Activated naive CD4-positive, alpha-beta T cell treated with anti-CD3 and anti-CD28 coated beads for 36 hours (primary cell): ENCODE measurements at places on chromosomes 5 and 9. TPM values are rescaled to one million over a fixed set of nuclear protein-coding genes. Genes with fewer than 3 reads are reported as not detected.

- DNase-seq: no peak
These were observed 6.9 kb upstream of the PFDN1 start for GRCh38 chr5:140309706-140310249.

GRCh38 chr5:67337751-67338150 is 141.2 kb upstream of the CD180 start:
- DNase-seq: no peak

GRCh38 chr5:95924720-95925377 is 36.8 kb downstream of the ELL2 start:
- no peak for DNase-seq

- no peak for DNase-seq
These were observed 145.4 kb downstream of the CMYA5 start for GRCh38 chr5:79834754-79835714.

DNA sequence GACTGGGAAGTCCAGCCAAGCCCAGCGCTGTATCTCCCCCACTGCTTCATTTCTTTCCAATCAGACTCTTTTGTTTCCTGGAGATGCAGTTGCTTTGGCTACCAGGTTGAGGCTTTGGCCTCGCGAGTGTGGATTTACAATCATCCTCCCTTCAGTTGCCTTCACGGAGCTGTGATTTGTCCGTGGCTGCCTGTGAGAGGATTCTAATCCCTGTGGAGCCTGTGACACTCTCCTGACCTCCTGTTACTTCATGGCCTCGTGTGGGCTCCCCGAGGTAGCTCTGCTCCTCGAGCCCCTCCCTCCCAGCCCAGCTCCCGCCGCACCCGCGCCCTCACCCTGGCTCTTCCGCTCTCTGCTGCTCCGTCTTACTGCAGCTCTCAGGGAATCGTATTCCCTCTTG is 107.2 kb upstream of the STC2 start:
- DNase-seq: no peak

DNA sequence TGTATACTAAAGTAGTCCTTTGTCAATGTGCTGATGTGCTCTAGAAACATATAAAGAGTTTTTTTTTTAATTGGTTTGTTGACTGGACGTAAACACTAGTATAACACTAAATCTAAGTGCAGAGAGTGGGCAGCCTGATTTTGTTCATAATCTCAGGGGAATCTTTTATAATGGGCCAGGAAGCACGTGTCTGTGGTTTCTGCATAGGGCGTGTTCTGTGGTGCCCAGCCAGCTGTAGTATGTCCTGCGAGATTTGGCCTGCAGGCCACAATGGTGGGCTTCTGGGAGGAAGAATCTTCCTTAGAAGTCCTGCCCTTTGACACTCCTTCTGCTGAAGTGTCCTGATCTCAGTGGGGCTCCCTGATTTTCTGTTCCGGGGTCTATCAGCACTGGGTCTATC is 49.0 kb upstream of the DHFR start:
- no peak for DNase-seq

DNA sequence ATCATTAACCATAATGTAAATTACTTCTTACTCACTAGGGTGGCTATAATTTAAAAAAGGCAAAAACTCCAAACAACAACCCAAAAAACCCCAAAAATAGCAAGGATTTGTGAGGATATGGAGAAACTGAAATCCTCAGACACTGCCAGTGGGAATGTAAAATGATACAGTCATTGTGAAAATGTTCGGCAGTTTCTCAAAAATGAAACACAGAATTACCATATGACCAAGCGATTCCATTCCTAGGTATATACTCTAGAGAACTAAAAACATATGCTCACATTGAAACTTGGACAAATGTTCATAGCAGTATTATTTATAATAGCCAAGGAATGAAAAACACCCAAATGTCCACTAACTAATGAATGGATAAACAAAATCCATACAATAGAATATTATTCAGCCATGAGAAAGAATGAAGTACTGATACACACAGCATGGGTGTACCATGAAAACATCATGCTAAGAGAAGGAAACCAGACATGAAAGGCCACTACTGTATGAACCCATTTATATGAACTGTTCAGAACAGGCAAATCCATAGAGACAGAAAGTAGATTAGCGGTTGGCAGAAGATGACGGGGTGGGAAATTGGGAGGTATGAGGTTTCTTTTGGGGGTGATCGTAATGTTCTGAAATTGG is 119.1 kb downstream of the MAPKAP1 start:
- DNase-seq: no peak

DNA sequence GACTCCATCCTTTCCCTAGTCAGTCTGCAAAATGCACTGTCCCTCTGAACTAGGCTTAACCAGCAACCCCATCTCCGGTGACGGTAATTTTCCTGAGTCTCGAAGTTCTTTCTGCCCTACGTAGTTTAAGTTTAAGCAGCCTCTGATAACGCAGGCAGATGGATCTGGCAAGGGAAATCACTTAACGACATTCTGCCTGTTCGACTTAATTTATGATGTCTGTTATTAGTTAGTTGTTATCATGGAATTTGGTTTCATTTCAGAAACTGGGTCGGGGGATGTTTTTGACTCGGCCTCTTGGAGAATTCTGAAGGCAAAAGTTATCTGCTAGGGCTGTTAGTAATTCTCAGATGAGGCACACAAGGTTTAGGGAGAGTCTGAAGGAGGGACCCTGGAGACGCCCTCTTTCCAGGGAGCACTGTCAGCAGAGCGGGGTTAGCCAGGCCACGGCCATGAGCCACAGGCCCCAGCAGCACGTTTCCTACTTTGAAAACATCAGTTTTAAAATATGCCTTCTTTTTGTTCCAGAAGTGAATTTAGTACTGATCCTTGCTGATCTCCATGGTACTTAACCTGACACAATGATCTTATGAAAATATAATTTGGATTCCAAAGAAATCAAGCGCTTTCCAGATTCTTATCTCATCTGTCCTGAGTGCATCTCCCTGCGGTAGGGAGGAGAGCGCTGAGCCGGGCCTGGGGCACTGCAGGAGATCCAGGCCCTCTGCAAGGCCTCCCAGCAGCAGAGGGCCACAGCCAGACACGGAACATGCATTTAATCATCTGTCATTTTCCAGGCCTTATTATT is 171.0 kb upstream of the OTULINL start:
- DNase-seq: no peak

DNA sequence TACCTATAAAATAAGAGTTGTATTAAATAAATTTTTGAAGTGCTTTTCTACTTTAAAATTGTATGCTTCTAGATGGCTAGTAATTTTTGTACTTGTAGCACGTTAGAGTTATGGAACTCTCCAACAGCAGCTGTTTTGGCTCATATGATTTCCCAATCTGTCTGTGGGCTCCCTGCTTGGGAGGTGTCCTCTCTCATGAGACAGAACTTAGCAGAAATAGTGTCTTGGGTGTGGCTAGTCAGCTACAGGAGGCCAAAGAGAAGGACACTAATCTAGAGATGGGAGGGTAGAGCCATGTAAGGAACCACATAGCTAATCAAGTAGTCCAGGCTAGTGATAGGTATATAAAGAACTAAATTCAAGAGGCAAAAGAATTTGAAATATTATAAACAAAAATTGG is 78.4 kb upstream of the DAB2 start:
- no peak for DNase-seq

DNA sequence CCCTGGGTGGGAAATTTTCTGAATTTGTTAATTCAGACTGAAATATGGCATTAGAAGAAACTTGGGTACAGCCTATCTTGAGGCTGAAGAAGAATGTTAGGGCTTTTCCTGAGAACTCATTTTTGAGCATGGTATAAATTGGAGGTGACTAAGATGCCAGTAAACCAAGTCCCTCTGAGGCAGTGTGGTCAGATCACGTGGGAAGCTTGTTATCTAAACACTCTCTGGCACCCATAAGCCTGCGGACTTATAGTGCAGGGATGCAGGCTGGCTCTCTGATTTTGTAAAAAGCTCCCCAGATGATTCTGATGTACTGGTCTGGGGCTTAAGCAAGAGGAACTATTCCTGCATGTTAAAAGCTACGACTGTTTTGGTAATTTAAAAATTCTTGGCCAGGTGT is 34.3 kb downstream of the MTMR12 start:
- peak; percentile 22 for DNase-seq

Gene CCL27
- not detected for total RNA-seq

GRCh38 chr9:87451149-87451548 is 46.5 kb upstream of the DAPK1 start:
- DNase-seq: no peak

Gene INSL4
- not detected for total RNA-seq

DNA sequence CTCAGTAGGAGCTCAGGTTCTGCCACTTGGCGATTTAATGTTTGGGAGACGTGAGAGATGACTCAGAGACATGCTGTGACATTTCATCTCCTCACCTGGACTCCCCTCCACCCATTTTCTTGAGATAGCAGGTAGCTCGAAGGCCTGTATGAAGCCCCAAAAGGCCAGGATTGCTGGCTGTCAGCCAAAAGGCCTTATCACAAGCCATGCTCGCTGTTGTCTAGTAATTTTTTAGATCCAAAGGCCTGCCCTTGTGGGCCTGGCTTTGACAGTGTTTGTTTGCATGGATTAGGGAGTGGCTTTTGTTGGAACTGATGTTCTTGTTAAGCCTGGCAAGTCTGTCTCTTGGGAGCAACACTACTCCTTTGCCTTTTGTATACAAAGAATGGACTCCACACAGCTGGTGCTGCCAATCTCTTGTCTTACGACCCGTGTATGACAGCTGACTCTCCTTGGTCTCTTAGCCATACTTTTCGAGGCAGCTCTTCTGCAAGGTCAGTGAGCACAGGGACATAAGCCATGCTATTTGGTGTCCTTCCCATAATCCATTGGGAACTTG is 22.7 kb downstream of the CAVIN4 start:
- no peak for DNase-seq

Gene AHRR
- 5.5 TPM for total RNA-seq

Gene OLFM1
- not detected for total RNA-seq

Gene NACC2
- total RNA-seq: 3.5 TPM

Gene FOXD4
- not detected for total RNA-seq
